WTC11 (cell line): ENCODE measurements at places on chromosomes 7 and 10.

DNA sequence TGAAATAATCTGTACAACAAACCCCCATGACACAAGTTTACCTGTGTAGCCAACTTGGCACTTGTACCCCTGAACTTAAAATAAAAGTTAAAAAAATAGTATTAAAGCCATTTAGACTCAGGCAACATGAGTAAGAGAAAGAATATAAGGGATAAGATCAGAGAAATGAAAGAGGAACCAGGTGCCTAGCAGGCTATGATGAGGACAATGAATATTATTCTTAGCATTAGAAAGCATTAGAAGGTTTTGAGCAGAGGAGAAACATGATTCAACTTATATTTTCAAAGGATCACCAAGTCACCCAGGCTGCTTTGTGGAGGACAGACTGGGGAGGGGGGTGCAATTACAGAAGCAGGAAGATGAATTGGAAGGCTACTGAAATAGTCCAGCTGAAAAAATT, 48.1 kb upstream of the TES start:
- no peak for DNase-seq

DNA sequence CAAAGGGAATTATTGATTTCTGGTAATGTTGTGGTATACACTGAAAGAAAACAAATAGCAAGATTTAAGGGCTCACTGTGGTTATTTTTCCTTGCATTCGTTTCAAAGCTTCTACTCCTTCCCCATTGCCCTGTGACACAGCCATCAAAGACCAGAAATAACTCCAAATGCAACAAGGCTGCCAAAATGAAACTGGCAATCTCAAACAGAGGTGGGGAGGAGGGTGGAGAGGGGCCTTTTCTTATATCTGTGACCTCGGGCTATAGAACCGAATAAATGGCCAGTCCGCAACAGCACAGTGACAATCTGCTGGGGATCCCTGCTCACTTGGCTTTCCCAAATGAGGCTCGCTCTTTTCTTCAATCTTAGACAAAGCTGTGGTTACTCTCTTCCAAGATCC, 17.4 kb upstream of the SPOCK2 start:
- DNase-seq, result no peak

- DNase-seq, result no peak
These were observed 29.2 kb downstream of the ZNF783 start for GRCh38 chr7:149291036-149291780.

DNA sequence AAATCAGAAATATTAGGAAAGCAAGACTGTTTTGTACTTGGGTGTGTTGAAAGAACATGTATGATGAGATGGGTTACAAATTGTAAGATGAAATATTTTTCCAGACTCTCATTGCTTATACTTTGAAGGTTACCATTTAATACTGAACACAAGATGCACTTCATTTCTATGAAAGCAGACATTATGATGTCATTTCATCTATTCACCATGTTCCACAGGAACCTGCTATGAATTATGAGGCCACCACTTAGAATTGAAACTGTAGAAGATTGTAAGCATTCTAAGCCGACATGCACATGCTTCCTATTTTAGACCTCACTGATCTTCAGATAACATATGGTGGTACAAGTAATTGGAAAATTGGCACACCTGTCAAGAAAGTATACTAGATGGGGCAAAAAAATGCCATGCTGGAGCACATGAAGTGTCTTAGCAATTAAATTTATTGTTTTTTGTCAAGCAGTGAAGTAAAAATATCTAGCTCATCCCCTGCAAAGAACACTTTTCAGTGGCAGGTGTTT, 195.0 kb downstream of the PHF14 start:
- DNase-seq, result no peak

DNA sequence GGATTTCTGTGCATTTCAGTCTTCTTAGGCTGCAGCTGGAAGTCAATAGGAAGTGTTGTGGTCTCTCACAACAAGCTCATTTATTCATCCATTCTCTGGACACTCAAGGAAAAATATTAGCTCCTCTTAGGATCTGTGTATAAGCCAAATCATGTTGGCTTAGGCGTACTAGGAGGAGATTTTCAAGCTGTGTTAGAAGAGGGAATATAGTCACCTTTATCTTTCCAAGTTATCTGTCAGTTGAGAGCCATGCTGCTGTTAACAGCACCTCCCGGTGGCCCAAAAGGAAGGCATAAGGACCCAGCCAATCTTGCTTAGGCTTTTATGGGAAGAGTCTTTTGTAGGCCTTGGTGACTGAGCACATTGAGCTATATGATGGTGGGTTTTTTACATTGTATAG, 220.0 kb downstream of the LRMDA start:
- DNase-seq, result peak; percentile 41

DNA sequence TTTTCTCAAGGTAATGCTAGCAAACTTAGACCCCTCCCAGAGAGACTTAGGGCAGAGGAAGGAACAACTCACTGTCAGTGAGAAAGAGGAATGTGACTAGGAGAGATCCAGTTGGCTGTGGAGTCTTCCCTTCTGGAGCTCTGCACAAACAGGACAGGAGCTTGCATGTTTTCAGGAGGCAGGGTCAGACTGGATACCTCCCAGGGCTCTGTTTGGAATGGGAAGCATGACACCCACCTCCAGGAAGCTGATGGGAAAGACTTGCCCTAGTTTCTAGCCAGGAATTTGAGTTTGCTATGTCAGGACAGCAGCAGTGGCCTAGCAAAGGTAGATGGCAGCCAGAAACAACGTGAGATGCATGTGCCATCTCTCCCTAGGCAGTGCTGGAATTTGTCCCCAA, 40.6 kb downstream of the GHRHR start:
- DNase-seq, result no peak

GRCh38 chr7:78112488-78112887, 313.9 kb downstream of the PHTF2 start:
- no peak for DNase-seq

GRCh38 chr10:50152792-50153272, 85.1 kb downstream of the WASHC2A start:
- DNase-seq, result peak; percentile 66

DNA sequence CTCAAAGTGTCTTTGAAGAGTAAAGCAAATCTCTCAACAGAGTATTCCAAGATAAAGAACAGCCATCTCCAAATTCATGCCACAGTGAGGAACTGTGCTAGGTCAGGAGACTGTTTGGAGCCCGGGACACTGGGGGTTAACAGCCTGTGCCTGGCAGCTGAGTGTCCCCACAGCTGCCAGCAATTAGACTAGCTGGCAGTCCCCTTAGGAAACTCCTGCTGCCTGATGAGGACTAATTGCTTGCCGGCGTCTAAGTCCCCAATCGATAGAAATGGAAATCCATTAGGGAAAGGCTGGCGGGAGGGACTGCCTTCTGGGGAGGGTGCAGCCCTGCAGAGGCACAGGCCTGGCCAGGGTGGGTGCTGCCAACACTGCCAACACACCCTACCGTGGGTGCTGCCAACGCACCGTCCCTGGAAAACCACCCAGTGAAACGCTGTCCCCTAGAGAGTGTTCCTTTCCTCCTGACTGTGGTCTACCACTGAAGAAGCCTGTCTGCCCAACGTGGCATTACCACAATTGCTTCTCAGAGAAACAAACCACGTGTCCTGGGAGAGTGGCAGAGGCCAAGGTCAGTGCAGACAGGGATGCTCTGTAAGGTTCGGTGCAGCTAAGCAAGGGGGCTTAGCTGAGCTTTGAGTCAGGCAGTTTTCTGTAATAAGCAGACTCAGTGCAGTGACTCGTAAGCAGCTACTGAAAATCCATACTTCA, 60.8 kb downstream of the XRCC2 start:
- no peak for DNase-seq

DNA sequence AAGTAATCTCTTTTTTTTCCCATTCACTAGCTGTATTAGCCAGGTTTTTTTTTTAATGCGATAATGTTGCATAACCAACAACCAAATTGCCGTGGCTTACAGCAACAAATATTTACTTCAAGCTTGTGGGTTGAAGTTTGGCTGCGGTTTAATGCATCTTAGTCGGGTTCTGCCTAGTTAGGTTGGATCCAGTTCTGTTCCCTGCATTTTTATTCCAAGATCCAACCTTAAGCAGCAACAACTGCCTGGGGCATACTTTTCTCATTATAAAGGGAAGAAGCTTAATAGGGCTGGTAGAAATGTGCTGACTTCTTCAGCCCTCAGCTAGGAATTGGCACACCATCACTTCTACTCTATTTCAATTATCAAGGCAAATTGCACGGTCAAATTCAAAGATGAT, 1115.5 kb upstream of the AUTS2 start:
- DNase-seq, result no peak

DNA sequence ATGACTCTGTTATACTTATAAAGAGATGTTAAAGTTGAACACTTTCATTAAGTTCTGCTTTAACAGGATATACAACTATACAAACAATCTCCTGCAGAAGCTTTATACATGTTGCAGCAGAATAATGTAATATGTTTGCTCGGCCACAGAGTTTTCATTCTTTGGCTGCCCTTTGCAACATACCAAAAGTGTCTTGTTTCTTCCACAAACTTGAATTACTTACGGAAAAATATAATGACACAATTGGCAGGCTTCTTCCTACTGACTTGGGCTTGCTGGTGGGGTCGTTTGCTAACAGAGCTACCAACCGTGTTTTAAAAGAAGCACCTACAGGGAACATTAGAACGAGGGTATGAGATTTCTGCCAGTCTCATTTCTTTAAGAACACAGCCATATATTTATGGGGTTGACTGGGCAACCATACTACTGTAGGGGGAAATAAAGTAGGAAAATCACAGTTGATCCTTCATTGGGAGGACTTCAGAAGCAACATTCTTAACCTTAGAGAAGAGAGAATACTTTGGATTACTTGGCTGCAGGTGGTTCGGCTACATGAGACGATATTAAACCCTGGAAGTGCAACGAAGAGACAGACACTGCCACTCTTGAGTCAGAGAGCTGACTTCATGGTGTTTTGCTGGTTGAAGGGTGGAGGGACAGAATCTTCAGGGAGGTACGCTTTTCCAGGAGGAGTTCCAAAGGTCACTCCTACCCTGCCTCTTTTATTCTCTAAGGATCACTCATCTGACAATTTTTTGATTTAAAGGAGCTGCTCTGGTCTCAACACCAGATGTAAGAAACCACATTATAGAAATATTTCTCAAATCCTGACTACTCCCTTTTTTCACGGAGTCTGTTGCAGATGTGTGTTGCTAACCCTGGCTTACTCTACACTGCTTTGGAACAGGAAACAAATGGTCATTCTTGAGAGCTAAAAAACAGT, 123.9 kb downstream of the SEMA3C start:
- no peak for DNase-seq

DNA sequence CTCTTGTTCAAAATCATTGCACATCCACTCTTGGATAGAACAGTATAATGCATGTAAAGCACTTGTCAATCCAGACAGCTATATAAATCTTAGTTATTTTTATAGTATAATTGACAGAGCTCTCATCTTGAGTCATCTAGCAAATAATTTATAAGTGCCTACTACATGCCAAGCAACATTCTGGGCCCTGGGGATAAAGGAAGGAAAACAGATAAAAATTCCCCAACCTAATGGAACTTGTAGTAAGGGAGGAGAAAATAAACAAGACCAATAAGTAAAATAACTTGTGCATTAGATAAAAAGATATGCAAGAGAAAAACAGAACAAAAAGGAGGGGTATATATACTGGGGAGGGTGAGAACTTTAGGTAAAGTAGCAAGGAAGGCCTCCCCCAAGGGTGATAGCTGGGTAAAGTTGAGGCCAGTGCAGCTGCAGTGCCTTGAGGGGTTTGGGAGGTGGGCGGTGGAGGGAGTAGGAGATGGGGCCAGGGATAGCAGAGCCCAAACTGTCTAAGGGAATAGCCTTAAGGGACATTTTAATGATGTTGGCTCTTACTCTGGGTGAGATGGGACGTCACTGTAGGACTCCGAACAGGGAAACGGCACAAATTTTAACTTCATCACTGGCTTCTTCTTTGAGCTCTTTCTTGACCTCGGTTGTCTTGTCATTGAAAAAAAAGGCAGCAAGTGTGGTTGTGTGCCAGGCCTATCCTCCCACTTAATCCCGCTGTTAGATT, 79.3 kb upstream of the SEC61G start:
- DNase-seq, result no peak

- DNase-seq, result no peak
These were observed 339.0 kb upstream of the ZMIZ1 start for GRCh38 chr10:78729800-78730199.

GRCh38 chr10:25174461-25175230, at the start of gene GPR158:
TSS of gene GPR158 (plus strand) at chr10:25175001. CDS start at chr10:25175421, 420 bp downstream.
- peak; percentile 89 for DNase-seq
